HS-27A (cell line): ENCODE measurements at places on chromosomes 5 and 9.
A peak's percentile ranks its signal among the peaks of the same experiment; 100 is the strongest.

DNA sequence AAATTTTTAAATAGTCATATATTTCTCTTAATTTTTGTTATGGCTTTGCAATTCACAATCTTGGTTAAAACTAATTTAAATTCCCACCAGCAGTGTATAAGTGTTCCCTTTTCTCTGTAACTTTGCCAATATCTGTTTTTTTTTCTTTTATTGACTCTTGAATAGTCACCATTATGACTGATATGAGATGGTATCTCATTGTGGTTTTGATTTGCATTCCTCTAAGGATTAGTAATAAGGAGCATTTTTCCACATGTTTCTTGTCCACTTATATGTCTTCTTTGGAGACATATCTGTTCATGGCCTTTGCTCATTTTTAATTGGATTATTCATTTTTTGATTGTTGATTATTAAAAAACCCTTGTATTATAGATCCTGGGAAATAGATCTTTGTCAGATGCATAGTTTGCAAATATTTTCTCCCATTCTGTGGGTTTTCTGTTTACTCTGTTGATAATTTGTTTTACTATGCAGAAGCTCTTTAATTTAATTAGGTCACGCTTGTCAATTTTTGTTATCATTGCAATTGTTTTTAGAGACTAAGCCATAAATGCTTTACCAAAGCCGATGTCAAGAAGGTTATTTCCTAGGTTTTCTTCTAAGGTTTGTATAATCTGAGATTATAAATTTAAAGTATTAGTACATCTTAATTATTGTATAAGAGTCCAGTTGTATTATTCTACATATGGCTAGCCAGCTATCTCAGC is 610.9 kb downstream of the CHSY3 start:
- peak; percentile 35 for DNase-seq

GRCh38 chr5:147408980-147409379 is 100.9 kb downstream of the DPYSL3 start:
- DNase-seq: no peak

GRCh38 chr9:3525096-3525835 is 535 bp downstream of the RFX3 start:
- no peak for DNase-seq

- DNase-seq: peak; percentile 45
These were observed 524.3 kb downstream of the PSAT1 start for GRCh38 chr9:78821126-78821822.

- no peak for DNase-seq
These were observed 127.6 kb upstream of the NMUR2 start for GRCh38 chr5:152532714-152533113.

- DNase-seq: no peak
These were observed 17.4 kb downstream of the CNTFR start for GRCh38 chr9:34572092-34572491.

GRCh38 chr5:145295236-145295835 is 539.8 kb downstream of the PRELID2 start:
- DNase-seq: no peak

GRCh38 chr5:88799938-88800535 is 82.9 kb downstream of the MEF2C start:
- DNase-seq: no peak

- no peak for DNase-seq
These were observed 14.8 kb downstream of the ODF2 start for GRCh38 chr9:128470560-128470959.

GRCh38 chr5:137754961-137755762 is 999 bp upstream of the HNRNPA0 start:
- no peak for DNase-seq
